ENCODE measurements at places on chromosomes 12 and 14. TPM values are rescaled to one million over a fixed set of nuclear protein-coding genes. Genes with fewer than 3 reads are reported as not detected.

DNA sequence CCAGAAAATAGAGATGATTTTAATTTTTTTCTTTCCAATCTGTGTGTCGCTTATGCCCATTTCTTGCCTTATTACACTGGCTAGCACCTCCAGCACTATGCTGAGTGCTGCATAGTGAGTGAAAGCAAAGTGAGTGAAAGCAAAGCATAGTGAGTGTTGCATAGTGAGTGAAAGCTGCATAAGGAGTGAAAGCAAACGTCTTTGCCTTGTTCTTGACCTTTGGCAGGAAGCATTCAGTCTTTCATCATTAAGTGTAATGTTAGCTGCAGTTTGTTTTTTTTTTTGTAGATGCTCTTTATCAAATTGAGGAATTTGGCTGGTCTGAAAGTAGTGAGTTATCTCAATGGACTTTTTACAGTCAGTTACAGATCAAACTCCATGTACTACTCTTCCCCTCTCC, 6.9 kb upstream of the CORO1C start:
- H3K27me3 ChIP-seq, result no peaks in the 10 kb centered on the region
- H3K27ac ChIP-seq, result no peak overlapping the region
- no peak for DNase-seq
- H3K4me3 ChIP-seq, result no peak overlapping the region
- no peaks in the 10 kb centered on the region for H3K4me1 ChIP-seq

DNA sequence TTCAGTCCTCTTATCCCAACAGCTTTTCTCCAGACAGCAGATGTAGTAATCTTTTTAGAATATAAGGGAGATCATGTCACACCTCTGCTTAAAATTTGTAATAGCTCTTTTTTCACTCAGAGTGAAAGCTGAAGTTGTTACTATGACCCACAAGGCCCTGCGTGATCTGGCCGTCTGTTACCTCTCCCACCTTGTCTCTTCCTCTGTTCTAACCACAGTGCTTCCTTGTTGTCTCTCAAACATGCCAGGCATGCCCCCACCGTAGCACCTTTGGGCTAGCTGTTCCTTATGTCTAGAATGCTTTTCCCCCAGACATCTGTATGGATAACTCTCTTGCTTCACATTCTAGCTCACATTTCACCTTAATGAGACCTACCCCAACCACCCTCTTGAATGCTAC, 6.5 kb downstream of the NECAP1 start:
- no peaks in the 10 kb centered on the region for H3K36me3 ChIP-seq
- peak overlapping the region; percentile 2 for H3K27ac ChIP-seq
- no peaks in the 10 kb centered on the region for H3K4me1 ChIP-seq
- no peak overlapping the region for H3K4me3 ChIP-seq

The HOXC9 gene
- total RNA-seq, result 3.8 TPM

- DNase-seq, result no peak
- no peak overlapping the region for H3K4me3 ChIP-seq
- H3K36me3 ChIP-seq, result no peaks in the 10 kb centered on the region
- H3K27me3 ChIP-seq, result no peaks in the 10 kb centered on the region
These were observed 22.9 kb downstream of the RTN1 start for GRCh38 chr14:59847711-59848110.

The PRB2 gene
- not detected for total RNA-seq

- H3K27me3 ChIP-seq, result no peaks in the 10 kb centered on the region
- H3K36me3 ChIP-seq, result no peaks in the 10 kb centered on the region
- no peaks in the 10 kb centered on the region for H3K4me1 ChIP-seq
These were observed 40.3 kb downstream of the CEP128 start for GRCh38 chr14:80901260-80901659.

GRCh38 chr12:57474862-57475261, 4.8 kb downstream of the ARHGAP9 start:
- no peaks in the 10 kb centered on the region for H3K36me3 ChIP-seq
- H3K27ac ChIP-seq, result no peak overlapping the region
- H3K4me1 ChIP-seq, result peaks cover 15% of the 10 kb centered on the region
- peak overlapping the region; percentile 51 for H3K4me3 ChIP-seq

DNA sequence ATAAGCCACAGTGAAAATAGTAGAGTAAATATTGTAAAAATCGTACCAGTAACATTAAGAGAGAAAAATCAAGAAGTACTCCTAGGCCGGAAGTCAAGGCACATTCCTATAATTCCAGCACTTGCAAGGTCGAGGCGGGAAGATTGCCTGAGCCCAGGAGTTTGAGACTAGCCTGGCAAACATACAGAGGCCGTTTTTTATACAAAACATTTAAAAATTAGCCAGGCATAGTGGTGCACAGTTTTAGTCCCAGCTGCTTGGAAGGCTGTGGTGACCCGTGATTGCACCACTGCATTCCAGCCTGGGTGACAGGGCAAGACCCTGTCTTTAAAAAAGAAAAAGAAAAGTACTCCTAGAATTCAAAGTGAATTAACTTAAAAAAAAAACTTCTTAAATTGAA, 341.8 kb downstream of the C12orf50 start:
- H3K4me1 ChIP-seq, result no peaks in the 10 kb centered on the region
- no peak overlapping the region for H3K4me3 ChIP-seq
- no peaks in the 10 kb centered on the region for H3K36me3 ChIP-seq

GRCh38 chr14:89767131-89767530, 187.4 kb downstream of the EFCAB11 start:
- DNase-seq, result no peak
- no peak overlapping the region for H3K4me3 ChIP-seq
- H3K27me3 ChIP-seq, result no peaks in the 10 kb centered on the region
- no peak overlapping the region for H3K27ac ChIP-seq
- H3K36me3 ChIP-seq, result no peaks in the 10 kb centered on the region
- H3K4me1 ChIP-seq, result no peaks in the 10 kb centered on the region

DNA sequence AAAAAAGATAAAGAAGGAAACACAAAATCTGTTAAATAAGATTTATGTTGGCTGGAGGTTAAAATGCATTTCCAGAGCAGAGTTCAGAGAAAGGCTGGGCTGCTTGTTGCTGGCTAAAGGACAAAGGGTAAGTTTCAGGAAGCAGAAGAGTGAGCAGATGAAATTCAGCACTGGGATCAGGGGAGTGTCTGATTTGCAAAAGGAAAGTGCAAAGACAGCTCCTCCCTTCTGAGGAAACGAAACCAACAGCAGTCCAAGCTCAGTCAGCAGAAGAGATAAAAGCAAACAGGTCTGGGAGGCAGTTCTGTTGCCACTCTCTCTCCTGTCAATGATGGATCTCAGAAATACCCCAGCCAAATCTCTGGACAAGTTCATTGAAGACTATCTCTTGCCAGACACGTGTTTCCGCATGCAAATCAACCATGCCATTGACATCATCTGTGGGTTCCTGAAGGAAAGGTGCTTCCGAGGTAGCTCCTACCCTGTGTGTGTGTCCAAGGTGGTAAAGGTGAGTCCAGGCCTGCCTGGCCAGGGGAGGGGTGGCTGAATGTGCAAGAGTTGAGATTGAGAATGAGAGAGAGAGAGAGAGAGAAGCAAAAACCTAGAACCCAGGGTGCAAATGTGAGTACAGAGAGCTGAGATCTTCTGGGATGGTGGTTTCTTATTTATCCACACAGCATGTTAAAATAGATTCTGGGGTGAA, at the start of gene OAS1:
OAS1 (plus strand) TSS at position 251 of the 703 bp plus-strand sequence; CDS start at position 329, 78 bp downstream.
- peak; percentile 26 for DNase-seq
- no peaks in the 10 kb centered on the region for H3K36me3 ChIP-seq
- H3K4me3 ChIP-seq, result peak within 1 kb of the TSS; percentile 41
- peaks cover 5% of the 10 kb centered on the region for H3K4me1 ChIP-seq

The TSPAN19 gene
- not detected for total RNA-seq

DNA sequence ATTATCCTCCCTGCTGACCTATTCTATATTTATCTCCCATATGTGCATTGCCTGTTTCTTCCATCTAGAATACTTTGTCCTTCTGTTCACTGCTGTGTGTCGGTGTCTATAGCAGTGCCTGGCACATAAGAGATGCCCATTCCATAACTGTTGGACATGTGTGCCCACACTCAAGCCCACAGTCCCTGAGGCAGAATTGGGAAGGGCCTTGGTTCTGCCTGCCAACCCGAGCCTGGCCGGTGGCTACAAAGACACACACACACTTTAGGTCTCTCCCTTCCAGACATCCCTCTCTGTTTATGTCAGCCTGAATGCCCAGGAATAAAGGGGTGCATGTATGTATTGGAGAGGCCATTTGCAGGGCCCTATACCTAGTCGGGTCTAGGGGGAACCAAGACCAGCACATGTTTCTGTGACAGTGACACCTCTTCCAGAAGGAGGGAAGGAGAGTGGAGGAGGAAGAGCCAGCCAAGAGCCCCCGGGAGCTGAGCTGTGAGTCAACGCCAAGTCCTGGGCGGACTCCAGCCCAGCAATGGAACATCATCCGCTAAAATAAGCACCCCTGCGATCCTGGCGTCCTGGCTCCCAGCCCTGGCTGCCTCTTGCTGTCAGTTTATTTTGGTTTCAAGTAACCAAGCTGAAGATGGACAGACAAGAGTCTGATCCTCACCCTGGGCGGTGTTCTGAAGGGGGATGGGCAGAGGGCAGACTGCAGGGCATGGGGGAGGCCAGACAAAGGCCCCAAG, 4.3 kb upstream of the ASB2 start:
- no peaks in the 10 kb centered on the region for H3K27me3 ChIP-seq
- peaks cover 5% of the 10 kb centered on the region for H3K4me1 ChIP-seq
- no peak for DNase-seq
- H3K4me3 ChIP-seq, result no peak overlapping the region
- H3K36me3 ChIP-seq, result no peaks in the 10 kb centered on the region

The TAS2R7 gene
- total RNA-seq, result not detected

The NKX2-1 gene
- total RNA-seq, result not detected

DNA sequence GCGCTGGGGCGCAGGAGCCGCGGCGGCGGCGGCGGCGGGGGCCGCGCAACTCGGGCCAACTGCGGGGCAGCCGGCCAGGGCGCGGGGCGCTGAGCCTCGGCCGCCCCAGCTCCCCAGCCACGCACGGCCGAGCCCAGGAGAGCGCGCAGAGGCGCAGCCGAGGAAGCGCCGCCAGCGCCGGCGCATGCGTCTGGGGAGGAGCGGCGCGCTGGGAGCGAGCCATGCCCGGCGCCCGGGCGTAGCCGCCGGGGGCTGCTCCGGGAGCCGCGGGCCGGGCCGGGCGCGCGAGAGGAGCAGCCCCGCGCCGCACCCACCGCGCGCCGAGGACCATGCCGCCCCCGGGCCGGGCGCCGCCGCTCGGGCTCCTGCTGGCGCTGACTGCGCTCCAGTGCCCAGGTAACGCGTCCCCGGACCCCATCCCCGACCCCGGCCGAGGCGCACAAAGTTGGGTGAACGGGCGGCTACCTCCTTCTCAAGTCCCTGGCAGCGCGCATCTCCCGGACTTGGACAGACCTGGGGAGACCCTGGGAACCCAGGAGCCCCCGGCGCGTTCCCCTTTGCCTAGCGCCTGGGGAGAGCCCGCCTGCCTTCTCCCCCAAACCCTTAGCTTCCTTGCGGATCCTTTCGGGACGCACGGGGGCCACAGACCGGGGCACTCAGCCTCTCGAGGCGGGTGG, 121.4 kb downstream of the AACS start:
- H3K4me1 ChIP-seq, result peaks cover 4% of the 10 kb centered on the region
- peaks cover 6% of the 10 kb centered on the region for H3K27me3 ChIP-seq
- no peak overlapping the region for H3K4me3 ChIP-seq
- H3K27ac ChIP-seq, result no peak overlapping the region

DNA sequence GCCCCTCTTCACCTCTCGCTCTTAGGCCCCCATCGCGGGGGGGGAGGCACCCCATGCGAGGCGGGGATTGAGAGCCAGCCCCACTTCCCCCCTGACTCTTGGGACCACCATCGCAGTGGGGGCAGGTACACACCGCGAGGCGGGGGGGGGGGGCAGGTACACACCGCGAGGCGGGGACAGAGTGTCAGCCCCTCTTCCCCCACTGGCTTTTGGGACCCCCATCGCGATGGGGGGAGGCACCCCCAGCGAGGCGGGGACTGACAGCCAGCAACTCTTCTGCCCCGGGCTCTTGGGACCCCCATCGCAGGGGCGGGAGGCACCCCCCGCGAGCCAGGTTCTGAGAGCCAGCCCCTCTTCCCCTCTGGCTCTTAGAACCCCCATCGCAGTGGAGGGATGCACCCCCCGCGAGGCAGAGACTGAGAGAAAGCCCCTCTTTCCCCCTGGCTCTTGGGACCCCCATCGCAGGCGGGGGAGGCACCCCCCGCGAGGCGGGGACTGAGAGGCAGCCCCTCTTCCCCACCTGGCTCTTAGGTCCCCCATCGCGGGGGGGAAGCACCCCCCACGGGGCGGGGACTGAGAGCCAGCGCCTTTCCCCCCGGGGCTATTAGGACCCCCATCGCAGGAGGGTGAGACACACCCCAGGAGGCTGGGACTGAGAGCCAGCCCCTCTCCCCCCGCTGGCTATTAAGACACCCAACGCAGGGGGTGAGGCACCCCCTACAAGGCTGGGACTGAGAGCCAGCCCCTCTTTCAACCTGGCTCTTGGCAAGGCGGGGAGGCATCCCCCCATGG, 196.5 kb upstream of the PZP start:
- no peak for DNase-seq
- H3K4me3 ChIP-seq, result no peak overlapping the region
- no peaks in the 10 kb centered on the region for H3K36me3 ChIP-seq
- no peak overlapping the region for H3K27ac ChIP-seq
- no peaks in the 10 kb centered on the region for H3K27me3 ChIP-seq

The APAF1 gene
- total RNA-seq, result 16.4 TPM

DNA sequence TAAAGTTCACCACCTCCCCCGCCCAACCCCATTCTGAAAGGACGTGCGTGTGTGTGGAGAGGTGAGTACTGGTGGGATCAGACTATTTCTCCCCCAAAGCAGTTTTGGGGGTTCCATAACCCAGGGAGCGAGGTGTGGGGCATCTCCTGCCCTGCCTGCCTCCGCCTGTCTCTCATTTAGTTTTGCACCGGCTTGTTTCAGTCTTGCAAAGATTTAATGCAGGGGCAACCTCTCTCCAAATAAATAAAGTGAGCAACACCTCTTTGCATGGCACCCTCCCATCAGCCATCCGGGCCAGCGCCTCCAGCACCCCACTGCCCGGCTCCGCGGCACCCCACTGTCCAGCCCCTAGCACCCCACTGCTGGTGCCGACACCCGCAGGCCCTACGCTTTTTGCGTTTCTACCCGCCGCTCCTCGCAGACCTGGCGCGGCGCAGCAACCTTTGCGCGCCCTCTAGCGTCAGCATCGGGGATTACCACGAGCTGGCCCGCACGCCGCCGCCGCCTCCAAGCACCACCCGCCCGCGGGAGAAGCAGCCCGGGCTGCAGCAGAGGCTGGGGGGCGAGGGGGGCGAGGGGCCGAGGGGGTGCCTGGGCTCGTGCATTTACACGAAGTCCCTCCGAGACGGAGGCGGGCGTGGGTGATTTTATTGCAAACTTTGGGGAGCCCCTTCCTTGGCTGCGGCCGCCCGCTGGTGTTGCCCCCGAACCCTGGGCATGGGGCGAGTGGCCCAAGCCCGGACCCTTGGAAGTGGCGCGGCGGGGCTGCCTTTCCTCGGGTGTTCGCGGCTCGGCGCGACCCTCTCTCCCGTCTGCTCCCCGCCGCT, 55.8 kb upstream of the VRK1 start:
- peaks cover 76% of the 10 kb centered on the region for H3K27me3 ChIP-seq
- peaks cover 4% of the 10 kb centered on the region for H3K4me1 ChIP-seq
- H3K27ac ChIP-seq, result no peak overlapping the region
- no peaks in the 10 kb centered on the region for H3K36me3 ChIP-seq
- peak overlapping the region; percentile 65 for H3K4me3 ChIP-seq
- DNase-seq, result no peak

The LETMD1 gene
- 92.0 TPM for total RNA-seq

Data from breast epithelium (tissue), 4 donors.